ENCODE measurements at places on chromosomes 2 and 18.

DNA sequence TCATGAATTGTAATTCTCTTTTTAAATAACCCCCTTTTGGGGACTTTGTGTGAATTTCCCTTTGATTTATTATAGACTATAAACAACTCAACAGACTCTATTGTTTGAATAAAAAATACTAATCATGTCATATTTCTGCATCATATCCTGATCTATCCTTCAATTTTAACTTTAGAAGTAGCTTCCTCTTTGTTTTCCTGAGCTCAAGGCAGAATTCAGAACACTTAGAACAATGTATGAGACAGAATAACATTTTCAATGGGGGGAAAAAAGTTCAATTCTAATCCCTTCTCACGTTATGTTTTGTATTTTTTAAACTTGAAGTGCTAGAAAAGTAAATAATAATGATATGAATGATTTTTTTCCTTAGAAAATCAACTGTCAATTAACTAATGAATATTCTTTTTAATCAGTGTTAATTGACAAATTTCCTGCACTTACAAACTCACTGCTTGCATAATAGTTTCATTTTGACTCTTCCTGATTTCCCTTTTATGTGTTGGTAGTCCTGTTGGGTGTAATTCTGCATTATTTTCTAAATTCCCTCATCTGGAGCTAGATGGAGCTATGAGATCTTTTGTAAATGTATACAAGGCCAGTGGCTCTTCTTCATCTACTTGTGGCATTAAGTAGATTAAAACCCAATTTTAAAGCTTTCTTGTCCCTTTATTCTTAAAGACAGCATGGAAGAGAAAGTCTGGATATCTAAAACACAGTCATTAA lies 326.1 kb downstream of the PARD3B start:
- peak; percentile 60 for DNase-seq

DNA sequence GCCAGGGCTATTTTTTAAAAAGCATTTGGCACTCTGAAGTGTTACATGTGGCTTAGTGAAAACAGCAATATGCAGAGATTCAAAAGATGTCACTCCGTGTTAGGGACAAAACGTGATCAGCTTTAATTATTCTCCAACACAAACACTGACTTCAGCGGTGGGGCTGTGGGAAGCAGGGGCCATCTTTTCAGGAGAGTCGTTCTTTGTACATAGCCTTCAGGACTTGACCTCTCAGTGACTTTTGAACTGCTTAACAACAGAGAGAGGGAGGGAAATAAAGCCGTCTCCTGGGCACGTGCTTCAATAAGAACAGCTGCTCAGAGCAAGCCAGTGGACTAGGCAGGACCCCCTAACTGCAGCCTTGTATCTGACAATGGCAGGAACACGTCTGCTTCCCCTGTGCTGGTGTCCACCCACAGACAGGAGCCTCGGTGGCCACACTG lies 95.0 kb upstream of the HDAC4 start:
- no peak for DNase-seq

- DNase-seq, result peak; percentile 30
Measured at GRCh38 chr2:69997015-69997830, 35.8 kb upstream of the ASPRV1 start.

DNA sequence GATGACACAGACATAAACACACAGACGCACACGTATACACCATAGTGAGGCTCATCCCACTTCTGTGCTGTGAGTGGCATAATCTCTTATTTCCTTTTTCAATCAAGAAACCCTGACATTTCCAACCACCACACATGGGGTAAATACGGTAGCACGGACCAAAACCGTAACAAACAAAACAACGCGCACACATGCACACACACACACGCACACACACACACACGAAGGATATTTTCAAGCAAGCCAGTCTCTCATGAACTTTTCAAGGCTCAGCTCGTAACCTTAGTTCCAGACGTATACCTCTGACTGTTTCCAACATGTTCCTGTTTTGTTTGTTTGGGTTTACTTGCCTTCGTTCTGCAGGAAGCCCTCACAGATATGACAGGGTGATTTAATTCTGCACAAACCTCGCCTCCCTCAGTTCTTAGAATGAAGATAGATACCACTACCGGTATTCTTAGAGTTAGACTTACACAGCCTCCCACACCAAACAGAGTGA lies 119.8 kb downstream of the BCL2 start:
- no peak for DNase-seq

GRCh38 chr2:225559072-225559415 lies 159.5 kb downstream of the NYAP2 start:
- DNase-seq, result no peak
